Adipocyte (in vitro differentiated cells): ENCODE measurements at places on chromosomes 12 and 14.

GRCh38 chr14:22772725-22773124 is 6.2 kb downstream of the OXA1L start:
- no peak for DNase-seq

DNA sequence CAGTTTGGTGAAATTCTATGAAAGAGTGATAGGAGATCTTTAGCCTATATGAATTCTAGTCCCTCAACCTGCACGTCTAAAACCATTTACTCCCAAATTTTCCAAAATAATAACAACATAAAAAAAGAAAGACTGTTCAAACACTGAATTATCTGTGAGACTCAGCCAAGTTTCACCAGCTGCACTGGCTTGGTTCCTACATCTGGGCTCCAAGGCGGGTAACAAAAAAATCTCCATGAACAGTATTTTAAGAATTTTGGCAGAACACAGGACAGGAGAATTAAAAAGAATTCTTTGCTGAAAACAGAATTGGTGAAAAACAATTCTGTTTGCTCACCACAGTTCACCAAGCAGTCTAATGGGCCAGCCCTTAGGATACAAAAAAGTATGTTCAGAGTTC is 536.8 kb upstream of the ATP2B1 start:
- DNase-seq: no peak

DNA sequence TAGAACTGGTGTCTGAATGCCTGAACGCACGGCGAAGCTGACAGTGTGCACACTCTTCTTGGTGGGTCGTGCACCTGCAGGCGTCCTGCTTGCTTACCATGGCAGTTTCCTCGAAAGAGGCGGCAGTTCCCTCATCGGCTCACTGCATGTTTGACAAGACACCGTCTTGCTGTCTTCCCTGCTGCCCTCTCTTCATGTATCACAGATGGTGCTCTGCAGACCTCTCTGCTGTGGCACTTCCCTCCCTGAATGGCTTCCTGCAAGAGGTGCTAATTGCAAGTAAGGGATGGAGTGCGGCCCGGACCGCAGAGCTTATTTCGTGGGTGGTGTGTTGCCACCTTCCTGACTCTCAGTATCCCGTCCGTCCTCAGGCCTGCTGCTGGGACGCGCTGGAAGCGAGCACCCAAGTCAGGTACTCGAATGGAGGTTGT is 156.7 kb upstream of the RTL1 start:
- DNase-seq: no peak

GRCh38 chr12:48486679-48487078 is 4.4 kb downstream of the C12orf54 start:
- DNase-seq: no peak

- peak; percentile 82 for DNase-seq
Measured at GRCh38 chr12:130013771-130014484, 110.1 kb upstream of the TMEM132D start.

DNA sequence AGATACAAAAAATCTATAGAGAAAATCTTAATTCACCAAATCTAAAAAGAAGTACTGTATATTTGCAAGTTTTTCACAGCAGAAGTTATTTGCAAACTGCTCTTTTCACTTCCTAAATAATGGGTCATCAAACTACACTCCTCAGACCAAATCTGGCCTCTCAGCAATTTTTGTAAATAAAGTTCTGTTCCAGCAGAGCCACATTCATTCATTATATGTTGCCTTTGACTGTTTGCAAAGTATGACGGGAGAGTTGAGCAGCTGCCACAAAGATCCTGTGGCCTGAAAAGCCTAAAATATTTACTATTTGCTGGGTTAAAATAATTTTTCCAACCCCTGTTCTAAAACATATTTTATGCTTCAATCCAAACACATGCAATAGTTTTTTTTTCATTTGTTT is 1222.3 kb upstream of the SEL1L start:
- no peak for DNase-seq

DNA sequence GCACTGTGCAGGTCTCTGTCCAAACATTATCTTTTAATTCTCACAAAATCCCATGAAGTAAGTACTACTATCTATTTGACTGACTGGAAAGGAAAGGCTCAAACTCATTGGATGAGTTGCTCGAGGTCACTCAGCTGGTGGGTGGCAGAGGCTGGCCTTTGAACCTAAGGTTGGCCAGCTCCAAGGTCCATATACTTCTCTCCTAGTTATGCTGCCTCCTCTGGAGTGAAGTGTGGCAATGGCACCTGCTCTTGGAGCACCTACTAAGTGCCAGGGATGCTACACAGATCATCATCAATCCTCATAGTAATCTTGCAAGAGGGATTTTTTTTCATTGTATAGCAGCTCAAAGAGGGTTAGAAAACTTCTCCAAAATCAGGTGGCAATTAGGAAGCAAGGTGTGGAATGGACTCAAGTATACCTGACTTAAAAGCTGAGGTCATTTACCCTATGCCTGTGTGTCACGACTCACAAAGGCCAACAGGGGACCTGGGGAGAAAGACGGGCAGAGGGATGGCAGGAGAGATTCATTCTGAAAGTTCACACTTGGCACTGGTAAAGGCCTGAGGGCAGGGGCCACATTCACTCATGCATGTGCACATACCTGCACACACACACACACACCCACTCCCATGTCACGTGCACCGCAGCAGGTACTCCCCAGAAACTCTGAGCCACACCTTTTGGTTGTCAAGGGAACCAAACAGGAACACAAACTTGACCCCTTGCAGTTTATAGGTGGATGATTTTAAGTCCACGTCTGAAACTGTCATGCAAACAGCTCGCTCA is 146.4 kb downstream of the FOXN3 start:
- no peak for DNase-seq
